ENCODE measurements at places on chromosomes 1 and 21.

GRCh38 chr1:173329726-173330125, 122.6 kb upstream of the TNFSF4 start:
- no peak for DNase-seq

GRCh38 chr1:229887043-229887822, 179.8 kb upstream of the GALNT2 start:
- DNase-seq: no peak

- DNase-seq: no peak
Measured at GRCh38 chr1:200262326-200262965, 147.4 kb downstream of the ZNF281 start.

DNA sequence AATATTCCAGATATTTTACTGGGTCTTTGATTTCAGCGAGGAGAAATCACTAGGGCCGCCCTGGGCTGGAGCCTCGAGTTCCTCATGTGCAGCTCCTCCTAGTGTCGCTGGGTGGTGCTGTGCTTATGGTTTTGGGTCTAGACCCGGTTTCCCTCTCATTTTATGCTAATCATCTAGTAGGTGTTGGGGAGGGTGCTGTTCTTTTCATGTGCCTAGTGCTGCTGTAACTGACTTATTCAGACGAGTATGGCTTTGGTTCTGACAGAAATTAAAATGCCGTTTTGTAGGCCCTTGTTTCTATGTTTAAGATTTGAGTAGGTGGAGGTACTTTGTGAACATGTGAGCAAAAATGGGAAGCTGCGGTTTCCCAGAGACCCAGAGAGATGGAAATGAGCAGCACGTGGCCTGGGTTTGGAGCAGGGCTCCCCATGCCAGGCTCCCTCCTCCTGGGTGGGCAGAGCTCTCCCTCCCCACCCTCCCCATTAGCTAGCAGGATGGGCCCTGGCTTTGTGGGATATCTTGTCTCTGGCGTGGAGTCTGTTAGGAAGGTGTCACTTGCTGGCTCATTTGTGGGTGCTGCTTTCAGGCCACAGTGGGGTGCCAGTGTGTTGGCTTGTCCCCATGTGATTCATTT, 74.0 kb upstream of the GPR88 start:
- DNase-seq: peak; percentile 30

DNA sequence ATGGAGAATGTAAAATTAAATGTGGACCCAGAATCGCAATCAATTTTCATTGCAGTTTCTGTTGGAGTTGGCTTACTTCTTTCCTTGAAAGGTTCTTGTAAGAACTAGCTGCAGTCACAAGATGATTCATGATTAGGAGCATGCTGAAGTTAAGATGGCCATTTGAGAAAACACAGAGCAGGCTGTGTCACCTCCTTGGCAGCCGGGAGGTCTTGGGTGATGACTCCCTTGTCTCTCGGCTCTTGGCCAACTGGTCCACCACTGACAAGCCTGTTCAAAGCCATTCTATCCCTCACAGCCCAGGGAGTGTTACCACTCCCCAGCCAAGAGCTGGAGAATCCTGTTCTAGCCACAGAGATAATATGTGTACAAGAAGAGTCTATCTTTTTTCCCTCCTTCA, 40.6 kb downstream of the OPTC start:
- peak; percentile 23 for DNase-seq

GRCh38 chr1:159974350-159974965, 20.4 kb upstream of the SLAMF9 start:
- no peak for DNase-seq

DNA sequence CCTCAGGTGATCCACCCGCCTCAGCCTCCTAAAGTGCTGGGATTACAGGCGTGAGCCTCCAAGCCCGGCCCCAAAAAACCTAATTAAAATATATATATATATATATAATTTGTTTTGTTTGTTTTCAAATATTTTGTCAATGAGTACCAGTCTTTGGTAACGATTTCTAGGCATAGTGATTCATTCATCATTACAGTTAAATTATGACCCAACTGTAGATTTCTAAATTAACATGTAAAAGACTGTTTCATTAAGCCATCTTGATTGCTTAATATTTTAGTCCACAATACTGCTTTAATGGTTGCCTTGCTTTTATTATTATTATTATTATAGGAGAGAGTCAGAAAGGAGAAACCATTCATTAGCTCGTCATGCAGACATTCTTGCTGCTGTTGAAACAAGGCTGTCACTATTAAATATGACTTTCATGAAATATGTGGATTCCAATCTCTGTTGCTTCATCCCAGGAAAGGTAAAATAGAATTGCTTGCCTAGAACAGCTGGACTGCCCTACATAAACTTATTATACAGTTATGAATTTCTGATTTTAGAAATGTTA, 19.9 kb downstream of the FBXO28 start:
- no peak for DNase-seq

- DNase-seq: peak; percentile 51
Measured at GRCh38 chr1:233294913-233295236, 650 bp downstream of the PCNX2 start.

GRCh38 chr1:57061369-57061768, 95.6 kb upstream of the C8B start:
- DNase-seq: no peak

DNA sequence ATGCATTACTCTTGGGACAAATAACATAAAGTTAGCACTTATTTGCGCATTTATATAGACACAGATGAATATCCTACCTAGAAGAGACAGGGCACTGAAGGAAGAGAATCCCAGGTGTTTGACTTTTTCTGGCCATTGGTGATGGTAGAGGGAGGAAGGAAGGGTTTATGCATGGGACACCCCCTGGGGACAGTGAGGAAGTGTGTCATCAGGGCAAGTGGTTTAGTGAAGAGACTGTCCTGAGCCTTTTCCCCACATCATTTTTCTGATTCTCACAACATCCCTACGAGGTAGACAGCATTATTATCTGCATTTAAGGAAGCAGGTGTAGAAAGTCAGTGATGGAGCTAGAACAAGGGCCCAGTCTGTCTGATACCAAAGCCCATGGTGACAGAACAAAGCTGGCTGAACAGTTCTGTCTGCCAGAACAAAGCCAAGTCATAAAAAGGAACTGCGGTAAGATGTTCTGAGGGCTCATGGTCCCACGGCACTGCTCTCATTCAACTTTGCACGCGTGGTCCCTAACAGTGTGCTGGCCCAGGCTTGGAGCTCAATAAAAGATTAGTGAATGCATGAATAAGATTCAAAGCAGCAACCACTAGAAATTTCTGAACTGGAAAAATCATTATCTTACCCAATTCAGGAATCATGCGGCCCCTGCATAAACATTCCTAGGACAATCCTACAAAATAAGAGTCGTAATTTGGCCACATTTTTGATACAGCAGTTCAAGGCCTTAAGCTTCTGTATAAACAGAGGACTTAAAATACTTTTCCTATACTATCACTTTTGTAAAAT, 12.2 kb upstream of the CDC42BPA start:
- DNase-seq: no peak

- DNase-seq: no peak
Measured at GRCh38 chr1:206537141-206537540, 29.8 kb downstream of the RASSF5 start.

DNA sequence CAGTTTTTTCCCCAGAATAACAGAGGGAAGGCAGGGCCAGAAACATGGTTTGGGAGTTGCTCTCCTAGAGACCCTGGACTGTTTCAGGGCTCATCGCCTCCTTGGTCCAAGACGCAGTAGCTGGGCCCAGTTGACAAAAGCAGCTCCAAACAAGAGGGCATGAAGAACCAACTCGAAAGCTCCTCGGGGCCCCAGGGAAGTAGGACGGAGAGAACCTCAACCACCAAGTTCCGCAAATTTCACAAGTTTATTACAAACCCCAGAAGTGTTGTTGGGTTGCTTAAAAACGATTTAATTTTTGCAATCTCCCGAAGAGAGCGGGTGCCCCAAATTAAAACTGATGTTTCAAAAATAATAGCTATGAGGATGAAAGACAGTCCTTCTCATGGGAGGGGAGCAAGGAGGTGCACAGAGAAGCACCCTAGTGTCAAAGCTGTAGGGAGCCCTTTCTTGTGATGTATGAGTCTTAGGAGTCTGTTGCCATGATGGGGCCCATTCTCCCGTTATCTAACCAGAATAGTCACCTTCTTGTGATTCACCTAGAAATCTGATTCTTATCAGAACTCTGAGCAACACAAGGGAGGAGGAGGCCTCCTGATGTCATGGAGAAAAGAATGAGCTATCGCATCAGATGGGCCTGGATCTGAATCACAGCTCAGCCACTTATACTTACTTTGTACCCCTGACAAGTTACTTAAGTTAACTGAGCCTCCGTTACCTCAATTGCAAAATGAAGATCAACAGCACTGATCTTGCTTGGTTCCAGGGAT, 165.7 kb upstream of the IRF2BP2 start:
- DNase-seq: no peak

DNA sequence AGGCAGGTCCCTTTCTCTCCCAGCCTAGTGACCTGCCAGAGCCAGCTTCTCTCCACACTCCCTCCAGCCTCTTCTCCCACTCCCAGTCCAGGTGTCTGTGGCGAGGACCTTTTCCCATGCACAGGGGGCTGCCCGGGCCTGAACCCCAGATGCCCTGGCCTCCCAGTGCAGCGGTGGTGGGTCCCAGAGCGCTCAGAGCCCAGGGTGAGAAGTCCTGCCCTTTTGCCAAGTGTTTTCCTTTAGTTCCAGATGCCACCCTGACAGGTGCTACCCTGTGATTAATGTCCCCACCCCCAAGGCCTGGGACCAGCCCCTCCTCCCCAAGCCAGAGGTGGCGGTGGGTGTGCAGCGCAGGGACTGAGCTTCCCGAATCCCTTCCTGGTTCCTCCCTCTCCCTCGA, 90.4 kb downstream of the PAX7 start:
- no peak for DNase-seq

GRCh38 chr1:234127026-234127671, 222.7 kb downstream of the SLC35F3 start:
- no peak for DNase-seq

GRCh38 chr1:205570173-205570501, 61.7 kb downstream of the ELK4 start:
- no peak for DNase-seq

DNA sequence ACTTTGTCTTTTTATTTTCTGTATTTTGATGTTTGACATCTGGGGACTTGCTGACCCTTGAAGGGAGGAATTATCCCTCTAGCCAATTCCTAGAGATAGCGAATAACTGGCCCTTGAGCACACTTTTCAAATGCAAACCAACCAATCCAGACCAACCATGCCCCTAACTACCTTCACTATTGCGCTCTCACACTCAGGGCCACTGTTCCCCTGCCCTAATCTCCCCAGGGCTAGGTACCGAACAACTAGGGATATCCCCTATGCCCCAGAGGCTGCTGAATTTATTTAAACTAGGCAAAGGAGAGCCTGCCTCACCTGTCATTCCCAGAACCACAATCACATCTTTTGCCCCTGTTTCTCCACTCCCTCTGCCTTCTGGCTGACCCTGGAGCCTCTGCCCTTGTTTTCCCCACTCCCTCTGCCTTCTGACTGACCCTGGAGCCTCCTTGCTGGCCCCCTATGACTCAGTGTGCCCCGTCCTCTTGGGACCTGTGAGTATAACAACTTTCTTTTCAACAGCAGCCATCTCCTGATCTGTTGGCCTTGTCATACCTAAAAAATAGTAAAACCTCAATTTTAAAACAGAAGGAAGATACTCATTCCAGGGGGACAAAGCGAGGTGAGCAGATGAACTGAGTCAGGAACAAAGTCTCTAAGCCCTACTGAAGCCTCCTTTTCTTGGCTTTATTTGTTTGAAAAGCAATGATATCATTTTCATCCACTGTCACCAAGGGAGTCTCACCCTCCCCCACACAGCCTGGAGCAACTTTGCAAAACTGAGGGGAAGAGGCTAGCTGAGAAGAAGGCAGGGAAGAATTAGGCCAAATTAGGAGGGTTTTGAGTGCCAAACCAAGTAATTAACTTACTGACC, 115.5 kb downstream of the NMNAT2 start:
- no peak for DNase-seq

- peak; percentile 29 for DNase-seq
Measured at GRCh38 chr1:232629250-232630046, 485 bp downstream of the SIPA1L2 start.

DNA sequence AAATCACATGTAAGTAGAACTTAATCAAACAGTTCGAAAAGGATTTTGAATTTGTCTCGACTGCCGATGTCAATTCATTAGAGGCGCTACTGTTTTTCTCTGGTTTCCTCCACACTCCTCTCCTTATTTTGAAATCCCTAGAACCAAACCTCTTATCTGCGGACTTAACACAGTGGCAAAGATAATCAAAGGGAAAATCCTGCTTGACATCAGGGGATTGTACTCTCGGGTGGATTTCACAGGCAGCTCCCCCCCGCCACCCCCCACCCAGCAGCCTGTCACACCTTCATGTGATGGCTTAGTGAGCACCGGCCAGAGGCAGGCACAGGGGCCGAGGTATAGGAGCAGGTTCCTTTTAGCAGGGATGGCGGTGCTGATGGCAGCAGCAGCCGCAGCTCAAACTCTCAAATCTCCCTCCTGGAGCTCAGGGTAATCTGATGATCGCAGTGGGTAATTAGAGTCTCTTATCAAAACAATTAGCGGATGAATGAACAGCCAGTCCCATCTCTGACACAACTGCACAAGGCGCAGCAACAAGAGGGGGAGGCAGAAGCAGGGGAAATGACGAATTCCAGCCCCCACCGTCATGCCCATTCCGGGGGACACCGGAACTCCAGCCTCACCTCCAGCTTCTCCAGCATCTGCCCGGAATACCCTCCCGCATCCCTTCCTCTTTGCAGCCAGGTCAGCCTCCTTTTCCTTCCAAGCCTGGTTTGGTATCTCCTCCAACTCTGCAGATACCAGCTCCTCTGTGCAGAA, 80.3 kb downstream of the SSBP3 start:
- DNase-seq: peak; percentile 62

- DNase-seq: no peak
Measured at GRCh38 chr1:195026792-195027191, 1581.4 kb downstream of the KCNT2 start.

DNA sequence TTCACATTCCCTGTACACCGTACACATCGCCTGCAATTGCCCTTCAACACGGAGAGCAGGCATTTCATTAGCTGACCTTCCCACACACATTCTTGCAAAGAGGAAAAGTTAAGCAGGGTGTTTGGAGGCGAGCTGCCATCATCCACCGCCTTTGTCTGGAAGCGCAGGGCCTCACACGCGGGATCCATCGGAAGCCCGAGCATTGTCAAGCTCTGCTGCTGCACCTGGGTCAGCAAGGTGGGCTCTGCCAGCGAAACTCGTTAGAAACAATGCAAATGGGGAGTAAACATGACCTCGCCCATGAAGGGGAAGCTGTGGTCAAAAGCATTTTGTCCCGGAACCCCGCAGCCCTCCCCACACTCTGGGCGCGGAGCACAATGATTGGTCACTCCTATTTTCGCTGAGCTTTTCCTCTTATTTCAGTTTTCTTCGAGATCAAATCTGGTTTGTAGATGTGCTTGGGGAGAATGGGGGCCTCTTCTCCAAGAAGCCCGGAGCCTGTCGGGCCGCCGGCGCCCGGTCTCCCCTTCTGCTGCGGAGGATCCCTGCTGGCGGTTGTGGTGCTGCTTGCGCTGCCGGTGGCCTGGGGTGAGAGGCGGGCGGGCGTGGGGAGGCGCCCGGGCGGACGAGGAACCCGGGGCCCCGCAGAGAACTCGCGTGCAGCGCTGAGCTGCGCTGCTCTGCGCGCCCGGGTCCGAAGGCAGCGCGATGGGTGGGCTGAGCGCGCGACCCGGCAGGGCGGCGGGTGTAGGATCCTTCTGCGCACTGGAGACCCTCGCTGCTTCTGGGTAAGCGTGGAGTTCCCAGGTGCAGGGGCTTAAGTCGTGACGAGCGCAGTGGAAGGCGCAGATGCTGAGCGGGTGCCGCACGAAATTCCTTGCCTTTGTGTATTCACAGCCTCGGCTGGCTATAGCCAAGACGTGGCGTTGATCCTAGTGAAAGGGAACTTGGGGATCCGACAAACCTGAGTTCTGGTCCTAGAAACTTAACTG, at the start of gene CR1:
Gene CR1, plus strand, starts transcription at position 357 of the 992 bp plus-strand sequence. Its CDS starts 111 bp downstream, at position 468.
- DNase-seq: no peak

- DNase-seq: no peak
Measured at GRCh38 chr1:38370716-38371504, 324.3 kb upstream of the POU3F1 start.
